ENCODE measurements at places on chromosomes 1 and 21.

GRCh38 chr1:216453777-216454176 lies 30.5 kb upstream of the USH2A start:
- DNase-seq = no peak

DNA sequence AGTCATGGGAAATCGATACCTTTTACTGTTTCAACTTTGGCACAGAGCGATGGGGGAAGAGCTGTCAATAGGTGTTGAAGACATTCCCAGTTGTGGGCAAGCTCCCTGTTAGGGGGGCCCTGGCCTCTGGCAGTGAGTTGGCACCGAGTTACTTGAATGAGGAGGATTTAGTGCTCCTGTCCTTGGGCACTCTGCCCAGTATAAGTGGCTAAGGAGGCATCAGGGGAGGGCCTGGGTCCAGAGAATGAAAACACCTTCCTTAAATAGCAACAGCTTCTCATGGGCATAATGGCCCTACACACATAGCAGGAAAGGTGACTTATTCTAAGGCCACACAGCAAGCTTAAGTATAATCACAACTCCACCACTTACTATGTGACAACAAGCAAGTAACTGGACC lies 664.4 kb downstream of the PTPRU start:
- no peak for DNase-seq

GRCh38 chr1:240973875-240974274 lies 361.9 kb upstream of the GREM2 start:
- DNase-seq = no peak

GRCh38 chr1:205812271-205812877 lies 624 bp downstream of the SLC41A1 start:
- DNase-seq = no peak

DNA sequence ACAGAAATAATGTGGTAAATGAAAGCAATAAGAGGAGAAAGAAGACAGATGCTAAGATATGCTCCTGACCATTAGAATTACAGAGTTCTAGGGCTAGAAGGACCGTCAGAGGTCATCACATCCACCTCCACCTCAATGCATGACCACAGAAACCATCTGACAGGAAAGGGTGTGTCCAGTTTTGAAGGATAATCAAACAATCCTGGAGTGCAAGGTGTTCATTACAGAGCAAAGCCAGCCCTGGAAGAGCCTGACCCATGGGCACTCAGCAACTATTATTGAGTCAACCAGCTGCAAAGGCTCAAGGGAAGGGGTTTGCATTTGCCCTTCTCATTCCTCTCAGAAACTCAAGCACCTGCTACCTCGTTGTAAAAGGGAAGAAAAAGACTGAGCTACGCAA lies 46.4 kb downstream of the TOR1AIP2 start:
- DNase-seq = no peak

DNA sequence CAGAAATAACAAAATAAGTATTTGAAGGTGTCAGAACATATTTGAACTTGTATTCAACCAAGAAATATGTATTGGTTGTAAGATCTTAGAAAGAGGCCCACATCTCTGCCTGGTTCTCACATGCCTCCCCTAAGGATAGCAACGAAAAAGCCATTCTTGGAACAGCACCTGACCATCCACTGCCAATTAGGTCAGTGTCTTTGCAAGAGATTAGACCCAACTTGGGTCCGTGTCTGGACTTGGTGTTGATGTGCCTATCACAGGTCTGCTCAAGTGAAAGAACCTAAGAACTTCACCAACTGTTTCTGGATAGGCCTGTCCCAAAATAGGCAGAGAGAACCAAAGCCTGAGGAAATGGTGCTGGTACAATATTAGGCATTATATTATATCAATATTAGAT lies 46.0 kb upstream of the COG2 start:
- no peak for DNase-seq

GRCh38 chr1:89516055-89516454 lies 8.6 kb upstream of the LRRC8B start:
- DNase-seq = no peak

DNA sequence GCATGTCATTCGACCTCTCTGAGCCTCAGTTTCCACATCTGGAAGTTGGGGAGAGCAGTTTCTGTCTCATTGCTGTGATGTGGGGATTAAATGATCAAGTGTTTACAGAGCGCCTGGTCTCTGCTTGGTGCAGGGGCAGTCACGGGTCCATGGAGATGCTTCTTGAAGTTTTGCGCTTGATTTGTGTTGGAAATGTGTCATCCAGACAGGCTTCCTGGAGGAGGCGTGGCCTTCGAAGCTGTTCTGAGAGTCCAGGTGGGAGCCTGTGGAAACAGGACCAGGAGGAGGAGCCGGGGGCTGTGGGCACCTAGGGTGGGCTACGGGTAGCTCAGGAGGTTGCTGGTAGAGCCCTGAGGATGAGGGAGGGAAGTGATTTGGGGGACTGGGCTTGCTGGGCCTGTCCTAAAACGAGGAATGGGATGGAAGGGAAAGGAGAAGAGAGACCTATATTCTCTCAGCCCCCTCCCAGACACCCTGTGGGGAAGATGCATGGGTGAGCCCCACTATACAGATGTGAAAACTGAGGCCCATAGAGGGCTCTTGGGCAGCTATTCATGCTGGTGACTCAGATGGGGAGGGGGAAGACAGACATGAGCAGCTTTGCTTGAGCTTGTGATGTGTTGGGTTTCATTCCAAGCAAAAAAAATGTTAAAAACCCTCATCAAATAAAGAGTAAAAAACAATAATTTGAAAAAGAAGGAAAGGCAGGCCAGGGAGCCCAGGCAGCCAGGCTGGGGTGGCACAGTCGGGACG lies 107.2 kb upstream of the WNT4 start:
- DNase-seq = no peak
